Neural progenitor cell (in vitro differentiated cells): ENCODE measurements at places on chromosomes 5 and 9. TPM values are rescaled to one million over a fixed set of nuclear protein-coding genes. Genes with fewer than 3 reads are reported as not detected.
A peak's percentile ranks its signal among the peaks of the same experiment; 100 is the strongest.

- DNase-seq = no peak
Measured at GRCh38 chr9:21506626-21507482, 24.7 kb upstream of the IFNE start.

DNA sequence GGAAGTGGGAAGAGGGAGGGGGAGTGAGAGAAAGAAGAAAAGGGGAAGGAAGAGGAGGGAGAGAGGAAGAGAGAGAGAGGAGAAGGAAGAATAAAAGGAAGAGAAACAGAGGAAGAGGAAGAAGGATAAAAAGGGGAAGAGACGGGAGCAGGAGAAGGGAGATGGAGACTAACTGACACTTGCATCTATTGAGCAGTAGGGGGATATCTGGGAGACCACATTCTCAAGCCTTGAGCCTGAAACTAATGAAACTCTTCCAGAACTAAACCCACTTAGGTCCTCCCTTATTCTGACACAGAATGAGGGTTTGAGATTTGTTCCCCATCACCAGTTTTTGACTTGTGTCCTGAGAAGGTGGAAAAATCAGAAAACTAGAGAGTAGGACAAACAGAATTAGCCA lies 533.3 kb downstream of the CDH12 start:
- DNase-seq = peak; percentile 9

GRCh38 chr5:74162524-74162923 lies 478.0 kb downstream of the ENC1 start:
- no peak for DNase-seq

GRCh38 chr9:129451089-129451656 lies 169.7 kb downstream of the C9orf50 start:
- no peak for DNase-seq

GRCh38 chr5:80959768-80960442 lies at the start of gene RASGRF2:
Gene RASGRF2, plus strand, starts transcription at chr5:80960363. Its CDS starts 376 bp downstream, at chr5:80960739.
- DNase-seq = peak; percentile 88

DNA sequence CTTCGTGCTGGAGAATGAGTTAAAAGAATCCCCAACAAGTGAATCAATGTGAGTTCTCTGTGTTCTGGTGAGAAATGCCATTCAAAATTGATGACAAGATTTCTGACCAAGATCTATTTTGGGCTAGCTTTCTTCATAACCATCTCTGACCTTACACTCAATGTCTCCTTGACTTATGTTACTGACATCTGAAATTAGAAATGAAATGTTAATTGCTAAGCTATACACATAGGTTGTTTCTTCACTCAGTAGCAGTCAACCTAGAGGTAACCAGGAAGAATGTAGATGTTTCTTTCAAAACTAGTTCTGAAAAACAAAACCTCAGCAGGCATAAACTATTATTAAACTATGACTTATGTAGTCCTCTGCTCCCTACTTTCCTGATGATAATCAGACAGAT lies 2220.7 kb upstream of the C9orf72 start:
- no peak for DNase-seq

DNA sequence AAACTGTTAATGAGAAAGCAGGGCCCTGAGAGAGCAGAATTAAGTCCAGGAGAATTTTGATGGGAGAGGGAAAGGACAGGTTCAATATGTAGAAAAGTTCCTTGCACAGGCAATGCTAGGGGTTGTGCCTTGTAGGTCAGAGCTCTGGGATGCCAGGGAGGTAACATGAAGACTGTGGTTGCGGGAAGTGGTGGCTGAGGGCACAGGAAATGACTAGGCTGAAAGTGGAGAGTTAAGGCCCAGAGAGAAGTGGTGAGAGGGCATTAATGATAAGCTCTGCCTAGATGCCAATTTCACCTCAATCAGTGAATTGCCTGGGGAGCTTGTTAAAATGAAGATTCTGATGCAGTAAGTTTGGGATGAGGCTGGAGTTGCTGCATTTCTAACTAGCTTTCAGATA lies 31.5 kb upstream of the PPP3R2 start:
- DNase-seq = no peak

DNA sequence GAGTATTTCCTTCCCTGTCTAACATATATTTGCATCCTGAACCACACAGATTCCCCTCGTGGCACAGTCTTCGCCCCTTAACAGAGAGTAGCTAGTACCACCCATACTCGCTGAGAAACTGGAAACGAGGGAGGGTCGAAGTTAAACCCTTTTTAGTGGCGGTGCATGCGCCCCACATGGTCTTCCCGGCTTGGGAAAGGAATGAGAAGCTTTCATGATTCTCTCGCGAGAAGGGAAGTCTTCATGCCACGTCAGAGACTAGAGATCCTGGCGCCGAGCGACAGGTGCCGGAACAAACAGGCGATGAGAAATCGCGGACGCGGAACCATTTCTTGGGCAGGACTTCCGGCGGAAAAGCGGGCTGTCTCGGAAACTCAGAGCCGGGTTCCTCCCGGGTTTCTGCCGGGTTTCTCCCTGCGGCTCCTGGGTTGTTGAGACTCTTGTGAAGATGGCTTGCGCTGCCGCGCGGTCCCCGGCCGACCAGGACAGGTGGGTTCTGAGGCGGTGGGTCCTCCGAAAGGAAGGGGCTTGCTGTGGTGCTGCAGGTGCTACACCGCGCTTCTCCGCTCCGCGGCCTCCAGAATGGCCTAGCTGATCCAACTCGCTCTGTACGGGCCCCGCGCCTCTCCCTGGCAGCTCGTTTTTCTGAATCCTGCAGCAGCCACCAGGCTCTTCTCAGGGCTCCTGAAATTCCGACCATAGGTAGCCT lies at the start of gene SRP19:
TSS of gene SRP19 (plus strand) at position 359 of the 709 bp plus-strand sequence. CDS start at position 449, 90 bp downstream.
- peak; percentile 97 for DNase-seq

GRCh38 chr5:16721151-16722096 lies 104.6 kb upstream of the RETREG1 start:
- no peak for DNase-seq

- no peak for DNase-seq
Measured at GRCh38 chr5:94777056-94777880, 158.8 kb downstream of the SLF1 start.

DNA sequence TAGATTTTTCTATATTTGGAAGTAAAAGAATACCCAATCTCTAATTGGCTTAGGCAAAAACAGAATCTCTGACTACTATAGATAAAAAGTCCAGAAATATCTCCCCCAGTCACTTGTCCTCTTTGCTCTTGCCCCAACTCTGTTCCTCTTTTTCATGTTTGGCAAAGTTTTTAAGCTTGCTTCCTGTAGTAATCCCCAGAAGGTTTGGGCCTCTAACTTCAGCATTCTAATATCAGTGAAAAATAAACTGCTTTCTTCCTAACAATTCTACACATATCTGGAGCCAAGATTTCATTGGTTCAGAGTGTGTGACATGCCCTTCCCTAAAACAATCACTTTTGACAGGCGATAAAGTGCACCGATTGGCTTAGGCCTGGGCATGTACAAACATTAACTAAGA lies 1680.3 kb downstream of the MAT2B start:
- no peak for DNase-seq

DNA sequence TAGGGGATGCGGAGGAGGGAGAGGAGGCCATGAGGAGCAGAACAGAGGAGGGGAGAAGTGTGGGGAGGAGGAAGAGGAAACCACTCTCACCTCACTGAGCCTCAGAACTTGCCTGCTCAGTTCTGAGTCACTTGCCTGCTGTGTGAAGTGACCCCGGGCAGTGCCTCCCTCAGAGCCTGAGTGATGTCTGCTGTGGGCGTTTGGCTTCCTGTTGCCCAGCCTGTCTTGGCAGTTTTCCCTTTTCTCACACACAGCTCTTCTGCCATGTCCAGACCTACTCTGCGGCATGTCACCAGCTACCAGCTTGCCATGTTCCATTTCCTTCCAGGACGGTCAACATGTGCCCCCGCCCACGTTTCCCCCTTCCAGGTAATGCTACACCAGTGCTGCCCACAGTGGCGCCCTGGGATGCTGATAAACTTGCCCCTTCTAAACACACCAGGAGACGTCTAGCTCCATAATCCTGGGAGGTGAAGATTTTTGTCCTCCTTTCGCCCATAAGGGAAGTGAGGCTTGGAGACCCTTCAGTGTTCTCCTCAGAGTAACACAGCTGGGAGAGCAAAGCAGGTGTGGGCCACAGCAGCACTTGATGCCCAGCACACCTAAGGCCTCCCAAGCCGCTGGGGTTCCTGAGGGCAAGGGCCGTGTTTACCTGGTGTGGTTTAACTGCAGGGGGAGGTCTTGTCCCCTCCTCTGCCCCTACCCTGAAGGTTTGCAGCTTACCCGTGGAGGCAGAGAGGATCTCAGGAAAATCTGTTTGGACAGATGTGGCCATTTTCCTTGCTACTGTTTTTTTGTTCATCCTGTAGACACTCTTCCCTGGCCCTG lies 63.8 kb upstream of the RNF130 start:
- no peak for DNase-seq

GRCh38 chr9:129183495-129184218 lies 5.6 kb upstream of the IER5L start:
- peak; percentile 59 for DNase-seq

- DNase-seq = no peak
Measured at GRCh38 chr9:20551835-20552234, 70.5 kb downstream of the MLLT3 start.

GRCh38 chr9:130852801-130853200 lies 17.7 kb downstream of the ABL1 start:
- DNase-seq = no peak

DNA sequence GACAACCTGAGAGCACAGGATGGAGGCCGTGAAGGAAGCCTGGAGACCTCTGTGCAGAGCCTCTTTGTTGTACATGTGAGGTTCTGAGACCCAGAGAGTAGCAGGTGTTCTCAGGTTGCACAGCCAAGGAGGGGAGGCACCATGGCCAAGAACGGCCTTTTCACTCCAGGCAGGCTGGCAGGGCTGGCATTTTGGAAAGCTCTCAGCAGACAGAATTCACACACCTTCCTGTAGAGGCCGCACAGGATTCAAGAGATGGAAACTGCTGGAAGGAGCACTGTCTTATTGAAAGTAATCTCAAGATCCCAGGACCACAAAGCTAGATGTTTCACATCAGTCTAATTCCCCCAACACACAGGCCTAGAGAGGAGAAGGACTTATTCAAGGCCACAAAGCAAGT lies 52.8 kb upstream of the XPA start:
- no peak for DNase-seq

DNA sequence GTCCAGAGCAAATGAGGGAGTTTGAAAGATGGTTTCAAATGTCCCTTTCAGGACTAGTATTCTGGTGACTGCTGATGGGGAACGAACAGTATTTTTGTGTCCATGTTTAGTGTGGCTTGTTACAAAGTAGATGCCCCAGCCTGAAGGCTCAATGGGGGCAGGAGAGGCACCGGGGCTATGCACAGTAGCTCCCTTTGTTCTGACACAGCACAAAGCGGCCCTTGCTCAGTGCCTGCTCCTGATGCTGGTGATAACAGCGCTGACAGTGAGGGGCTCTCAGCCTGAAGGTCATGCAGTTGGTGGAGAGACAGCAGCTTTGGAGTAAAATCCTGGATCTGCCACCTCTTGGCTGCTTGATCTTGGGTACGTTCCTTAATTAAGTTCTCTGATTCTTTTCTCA lies 188.9 kb downstream of the SLIT3 start:
- DNase-seq = no peak

GRCh38 chr9:15738011-15738410 lies 185.2 kb downstream of the CCDC171 start:
- no peak for DNase-seq

DNA sequence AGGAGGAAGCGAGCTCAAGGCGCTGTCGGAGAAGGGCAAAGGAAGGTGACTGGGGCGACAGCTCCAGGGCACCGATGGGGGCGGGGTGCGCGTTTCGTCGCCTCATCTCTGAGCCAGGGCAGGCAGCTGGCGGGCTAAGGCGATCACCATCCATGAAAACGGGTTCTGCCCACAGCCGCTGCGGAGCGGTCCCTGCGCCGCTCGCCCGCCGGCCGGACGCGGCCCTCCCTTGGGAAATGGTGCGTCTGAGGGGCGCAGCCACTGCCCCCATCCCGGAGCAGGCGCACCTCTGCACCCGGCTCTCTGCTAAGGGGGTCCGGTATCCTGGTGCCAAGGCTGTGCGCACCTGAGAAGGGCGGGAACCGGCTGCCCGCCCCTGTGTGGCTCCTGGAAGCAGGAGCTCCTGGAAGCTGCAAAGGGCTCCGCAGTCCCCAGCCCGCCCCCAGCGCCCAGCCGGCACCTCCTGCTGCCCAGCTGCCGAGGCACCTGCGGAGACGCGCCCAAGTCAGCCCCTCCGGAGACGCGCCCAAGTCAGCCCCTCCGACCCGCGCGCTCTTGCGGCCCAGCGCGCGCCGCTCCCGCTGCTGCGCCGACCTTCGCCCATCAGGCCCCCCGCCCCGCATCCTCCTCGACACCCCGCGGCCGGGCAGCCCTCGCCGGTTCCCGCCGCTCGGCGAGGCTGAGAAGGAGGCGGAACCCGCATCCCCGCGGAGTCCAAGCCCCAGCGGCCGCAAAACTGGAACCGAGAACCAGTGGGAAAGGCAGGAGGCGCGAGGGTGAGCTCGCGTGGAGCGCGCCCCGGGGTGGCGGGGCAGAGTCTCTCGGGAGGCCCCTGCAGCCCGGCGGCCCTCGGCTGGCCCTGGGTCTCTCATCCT lies 757 bp downstream of the ANKRD34B start:
- peak; percentile 58 for DNase-seq

GRCh38 chr9:365436-365835 lies 150.8 kb downstream of the DOCK8 start:
- no peak for DNase-seq

GRCh38 chr5:127892467-127893207 lies 189.4 kb downstream of the CCDC192 start:
- no peak for DNase-seq

DNA sequence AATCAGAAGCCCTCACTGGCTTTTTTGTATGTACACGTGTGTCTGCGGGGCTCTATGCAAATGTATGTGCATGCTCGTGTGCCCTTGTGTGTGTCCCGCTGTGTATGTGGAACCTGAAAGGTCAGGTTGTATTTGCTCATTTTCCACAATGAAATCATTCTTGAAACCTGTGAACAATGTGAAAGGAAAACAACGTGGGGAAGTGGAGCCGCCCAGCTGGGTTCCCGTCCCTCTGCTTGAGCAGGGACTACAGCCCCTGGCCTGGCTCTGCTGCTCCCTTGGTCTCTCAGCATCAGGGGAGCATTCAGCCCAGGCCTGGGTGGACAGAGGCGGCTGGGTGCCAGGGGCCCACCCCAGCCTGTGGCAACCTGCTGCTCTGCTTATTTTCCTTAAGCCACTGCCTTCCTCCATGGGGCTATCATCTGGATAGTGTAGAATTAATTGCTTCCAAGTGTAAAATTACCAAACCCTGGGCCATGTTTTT lies 3.0 kb downstream of the ECSCR start:
- DNase-seq = no peak

DNA sequence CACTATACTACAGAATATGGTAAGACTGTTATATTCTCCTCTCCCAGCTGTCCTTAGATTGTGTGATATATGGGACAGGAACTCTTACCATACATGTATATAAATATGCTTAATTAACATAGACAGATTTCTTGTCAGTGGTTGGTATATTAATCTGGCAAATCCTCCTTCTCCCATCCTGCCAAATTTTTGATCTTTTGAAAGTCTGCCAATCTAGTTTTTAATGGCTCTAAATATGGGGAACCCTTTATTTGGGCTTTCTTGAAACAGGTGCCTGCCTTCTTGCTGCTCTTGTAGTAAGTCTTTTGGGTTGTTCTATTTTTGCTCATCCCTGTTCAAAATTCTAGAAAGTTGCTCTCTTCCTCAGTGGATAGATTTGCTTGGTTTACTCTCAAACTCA lies 63.5 kb downstream of the SPATA31D1 start:
- no peak for DNase-seq

Gene HMMR
- 144 and 225 TPM in 2 replicates for total RNA-seq

Gene TMEM252
- total RNA-seq = not detected in 2 replicates

Gene NHP2
- 357 and 380 TPM in 2 replicates for total RNA-seq

Gene BHMT2
- total RNA-seq = not detected in 2 replicates
